Fibroblast of skin of scalp (primary cell): ENCODE measurements at places on chromosomes 7 and 10.

- DNase-seq, result peak; percentile 25
These were observed 277.6 kb upstream of the NRP1 start for GRCh38 chr10:33612116-33612515.

GRCh38 chr7:100456562-100456961, 7.5 kb downstream of the SPACDR start:
- DNase-seq, result no peak

- DNase-seq, result no peak
These were observed 15.0 kb downstream of the CYP17A1 start for GRCh38 chr10:102822222-102822621.

GRCh38 chr10:51748959-51749358, 49.6 kb upstream of the CSTF2T start:
- DNase-seq, result peak; percentile 4

DNA sequence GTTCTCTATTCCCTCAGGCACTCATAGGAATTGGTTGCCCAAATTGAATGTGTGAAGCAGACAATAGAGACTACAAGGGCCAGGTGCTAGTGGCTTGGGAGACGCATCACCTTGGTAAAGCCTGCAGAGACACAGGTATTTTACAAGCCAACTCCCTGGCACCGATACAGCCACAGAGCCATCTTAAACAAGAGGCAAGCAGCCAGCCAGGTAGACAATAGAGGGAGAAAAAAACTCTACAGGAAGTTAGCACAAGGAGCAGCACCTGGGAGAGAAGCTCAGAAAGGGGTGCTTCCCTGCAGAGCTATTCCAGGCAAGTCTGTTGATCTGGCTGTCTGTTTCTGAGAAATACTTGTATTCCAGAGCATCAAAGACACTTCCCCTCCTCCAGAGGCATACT, 43.0 kb upstream of the CDK1 start:
- DNase-seq, result no peak

- no peak for DNase-seq
These were observed 58.2 kb upstream of the CDK13 start for GRCh38 chr7:39891894-39892293.

DNA sequence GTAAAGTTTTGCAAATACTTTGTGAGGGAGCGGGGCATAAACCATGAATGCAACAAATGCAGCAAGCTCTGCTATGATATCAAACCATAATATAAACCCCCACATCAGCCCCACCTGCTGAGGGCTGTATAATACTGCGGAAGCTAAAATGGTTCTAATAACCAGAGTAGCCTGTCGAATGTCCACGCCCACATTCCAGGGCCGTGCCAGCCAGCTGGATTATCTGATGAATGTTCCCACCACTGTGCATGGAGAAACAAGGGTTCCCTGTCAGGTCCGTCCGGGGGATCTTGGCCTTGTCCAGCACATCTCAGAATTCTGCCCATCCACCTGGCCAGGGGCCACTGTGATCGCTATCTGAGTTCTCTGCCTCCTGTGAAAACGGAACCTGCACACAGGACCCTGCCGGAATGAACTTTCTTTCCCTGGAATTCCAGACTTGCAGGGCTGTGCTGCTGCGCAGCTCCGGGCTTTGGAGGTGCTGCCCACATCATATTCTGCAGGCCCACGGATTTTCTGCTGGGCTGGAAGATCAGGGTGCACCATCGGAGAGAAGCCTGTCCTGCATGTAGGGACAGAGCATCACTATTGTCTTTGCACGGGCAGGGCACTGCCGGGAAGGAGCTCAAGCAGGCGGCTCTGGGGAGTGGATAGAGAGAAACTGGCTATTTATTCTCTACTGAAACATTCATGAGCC, 77.0 kb upstream of the GNA12 start:
- DNase-seq, result no peak

- no peak for DNase-seq
These were observed 179.9 kb upstream of the NPVF start for GRCh38 chr7:25408012-25408687.

DNA sequence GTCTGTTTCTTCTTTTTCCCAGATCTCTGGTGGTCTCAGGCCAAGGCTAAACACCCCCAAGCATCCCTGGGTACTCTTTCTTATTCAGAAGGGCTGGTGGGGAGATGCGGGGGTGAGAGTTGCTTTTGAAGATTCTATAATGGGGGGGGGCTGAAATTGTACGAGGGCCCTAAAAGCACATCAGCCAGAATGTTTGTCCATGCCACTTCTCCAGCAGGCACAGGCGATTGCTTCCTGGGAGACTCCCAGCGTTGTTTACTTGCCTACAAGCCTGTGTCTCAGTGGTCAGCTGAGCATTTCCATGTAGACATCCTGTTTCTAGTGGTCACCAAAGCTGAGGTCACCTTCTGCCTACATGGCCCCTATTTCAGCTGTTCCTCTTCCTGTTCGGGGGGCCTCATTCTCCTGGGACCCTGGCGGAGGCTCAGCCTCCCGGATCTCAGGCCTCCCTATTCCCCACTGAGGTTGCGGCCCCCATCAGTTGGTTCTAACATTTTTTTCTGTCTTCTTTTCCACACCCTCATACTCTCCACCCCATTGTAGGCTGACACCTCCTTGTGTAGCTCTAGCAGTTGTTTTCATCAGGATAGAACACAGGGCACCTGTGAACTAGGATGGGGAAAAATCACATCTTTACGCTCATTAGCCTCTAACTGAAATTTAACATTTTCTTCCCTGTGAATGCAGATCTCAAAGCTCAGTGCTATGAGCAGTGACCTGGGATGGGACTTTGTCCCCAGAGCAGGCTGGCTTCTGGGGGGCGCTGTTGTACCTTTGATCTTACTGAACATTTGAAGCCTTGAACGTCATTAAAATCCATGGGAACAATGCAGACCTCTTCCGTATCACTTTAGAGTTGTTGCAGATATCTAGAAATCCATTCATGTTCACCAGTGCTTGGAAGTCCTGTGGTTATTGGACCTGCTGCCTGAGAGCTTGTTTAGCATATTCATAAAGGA, 286.5 kb downstream of the GLRX3 start:
- no peak for DNase-seq

- DNase-seq, result no peak
These were observed 293.9 kb downstream of the C7orf25 start for GRCh38 chr7:42617806-42618457.

- DNase-seq, result peak; percentile 52
These were observed 92.8 kb upstream of the FAM133B start for GRCh38 chr7:92682903-92683539.

DNA sequence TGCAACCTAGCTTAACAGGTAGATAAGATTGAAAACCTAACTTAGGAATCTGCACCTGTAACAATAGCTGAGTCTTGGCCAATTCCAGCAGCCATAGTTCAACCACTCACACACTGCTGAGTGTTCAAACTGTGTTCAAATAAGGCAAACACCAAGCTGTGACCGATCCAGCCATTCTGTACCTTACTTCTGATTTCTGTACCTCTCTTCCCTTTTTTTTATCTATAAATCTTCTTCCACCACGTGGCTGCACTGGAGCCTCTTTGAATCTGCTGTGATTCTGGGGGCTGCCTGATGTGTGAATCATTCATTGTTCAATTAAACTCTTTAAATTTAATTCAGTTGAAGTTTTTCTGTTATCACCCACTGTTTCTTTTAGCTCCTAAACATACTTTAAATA, 15.7 kb upstream of the FOXL3 start:
- no peak for DNase-seq

GRCh38 chr10:96357038-96357620, 1.7 kb downstream of the OPALIN start:
- no peak for DNase-seq

GRCh38 chr10:132766291-132766690, 19.7 kb downstream of the NKX6-2 start:
- no peak for DNase-seq
